DMS153 (cell line): ENCODE measurements at places on chromosomes 2 and 18.
A peak's percentile ranks its signal among the peaks of the same experiment; 100 is the strongest.

DNA sequence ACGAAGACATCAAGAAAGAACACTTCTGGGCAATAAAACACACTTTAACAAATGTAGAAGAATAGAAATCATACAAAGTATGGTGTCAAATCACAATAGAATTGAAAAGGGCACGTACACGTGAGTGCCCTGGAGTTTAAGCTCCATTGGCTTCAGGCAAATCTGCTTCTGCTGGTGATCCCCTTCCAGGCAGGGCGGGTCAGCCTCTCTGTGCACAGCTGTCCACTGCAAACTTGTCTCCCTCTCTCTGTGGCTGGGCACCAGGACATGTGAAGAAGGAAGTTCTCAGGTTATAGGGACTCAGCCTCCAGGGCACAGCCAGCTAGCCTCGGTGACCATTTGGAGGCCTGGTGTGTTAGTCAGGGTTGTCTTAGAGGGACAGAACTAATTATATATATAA, 66.0 kb downstream of the ST3GAL5 start:
- DNase-seq = no peak

DNA sequence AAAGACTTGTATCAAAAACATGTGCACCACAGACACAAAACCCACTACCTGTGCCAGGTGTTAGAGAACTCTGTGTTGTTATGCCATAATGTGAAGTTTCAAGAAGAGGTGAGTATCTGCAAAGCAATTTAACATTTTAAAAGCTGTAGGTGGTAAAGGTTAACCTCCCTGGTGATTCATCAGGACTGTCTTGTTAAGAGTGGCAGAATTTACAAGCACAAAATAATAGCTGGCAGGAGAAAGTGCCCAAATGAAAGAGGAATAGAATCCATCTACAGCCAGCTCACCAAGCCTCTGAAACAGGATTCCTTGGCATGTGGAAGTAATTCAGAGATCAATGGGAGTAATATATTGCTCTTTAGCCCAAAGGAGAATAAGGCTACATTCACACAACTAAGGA, 230.7 kb downstream of the AFF3 start:
- DNase-seq = no peak

DNA sequence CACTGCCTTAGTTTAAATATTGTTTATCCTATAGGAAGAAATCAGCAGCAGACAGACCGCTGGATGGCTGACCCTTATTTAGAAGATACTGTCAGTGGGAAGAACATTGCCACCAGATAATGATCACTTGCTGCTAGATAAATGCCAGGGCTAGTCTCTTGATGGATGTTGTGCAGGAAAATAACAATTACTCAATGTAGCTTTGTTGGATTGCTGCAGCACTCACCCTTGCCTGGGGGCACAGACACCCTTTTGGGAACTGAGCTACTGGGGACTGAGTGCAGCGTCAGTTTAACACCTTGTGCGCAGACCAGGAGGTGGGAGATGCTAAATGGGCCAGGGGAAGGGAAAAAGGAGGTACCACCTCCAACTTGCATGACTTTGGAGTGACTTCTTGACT, 64.2 kb upstream of the CAPN13 start:
- DNase-seq = no peak

- DNase-seq = no peak
Observed at GRCh38 chr2:47719099-47719498, 63.8 kb upstream of the MSH6 start.

DNA sequence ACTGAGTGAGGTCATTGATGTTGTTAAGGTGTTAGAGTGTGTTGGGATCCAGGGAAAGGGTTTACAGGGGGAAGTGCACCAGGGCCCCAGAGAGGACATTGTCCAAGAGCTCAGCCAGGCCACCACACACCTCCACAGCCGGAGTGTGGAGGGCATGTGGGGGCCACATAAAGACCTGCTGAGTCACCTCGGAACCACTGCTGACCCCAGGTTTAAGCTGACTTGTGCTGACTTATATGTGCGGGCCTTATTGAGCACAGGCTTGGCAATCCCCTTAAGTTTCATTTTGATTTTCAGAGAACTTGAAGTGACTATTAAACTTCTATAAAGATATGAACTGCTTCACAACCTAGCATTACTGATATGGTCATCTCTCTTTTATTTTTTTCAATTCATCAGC, 166.2 kb upstream of the MAP3K20 start:
- DNase-seq = no peak

DNA sequence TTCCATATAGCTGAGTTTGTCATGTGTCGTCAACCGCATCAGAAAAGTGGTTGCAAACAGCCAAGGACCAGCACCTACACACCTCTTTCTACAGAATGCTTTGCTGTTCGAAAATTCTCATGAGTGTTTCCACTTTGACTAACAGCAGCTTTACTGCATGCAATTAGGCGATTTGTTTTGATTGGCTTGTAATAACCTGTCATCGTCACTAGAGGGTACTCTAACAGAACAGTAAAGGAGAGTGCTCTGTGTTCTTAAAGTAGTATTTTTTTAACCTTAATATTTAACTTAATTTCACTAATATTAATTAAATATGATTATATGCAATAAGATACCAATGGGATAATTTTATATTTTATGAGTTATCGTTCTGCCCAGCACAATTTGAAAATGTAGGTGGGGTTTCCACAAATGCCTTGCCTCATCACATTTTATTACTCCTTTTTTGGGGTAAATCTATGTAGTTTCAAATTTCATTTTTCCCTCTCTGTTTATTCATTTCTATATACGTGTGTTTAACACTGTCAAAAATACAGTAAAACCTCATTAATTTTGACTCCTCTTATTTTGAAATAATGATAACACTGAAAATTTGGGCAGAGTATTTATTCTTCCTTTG, 502.2 kb downstream of the NRXN1 start:
- DNase-seq = peak; percentile 28
